Pancreas (tissue), 10 donors: ENCODE measurements at places on chromosomes 1 and 21. TPM values are rescaled to one million over a fixed set of nuclear protein-coding genes. Genes with fewer than 3 reads are reported as not detected.
A peak's percentile ranks its signal among the peaks of the same experiment; 100 is the strongest.

HSD3B1 gene
- total RNA-seq = not detected

DMBX1 gene
- total RNA-seq = not detected

- peaks cover 23% of the 10 kb centered on the region for H3K36me3 ChIP-seq
- peak; percentile 77 for DNase-seq
- H3K27me3 ChIP-seq = no peaks in the 10 kb centered on the region
- H3K27ac ChIP-seq = no peak overlapping the region
- no peak overlapping the region for H3K4me3 ChIP-seq
Observed at GRCh38 chr1:17405898-17406759, 33.3 kb downstream of the RCC2 start.

SPRR3 gene
- not detected for total RNA-seq

DNA sequence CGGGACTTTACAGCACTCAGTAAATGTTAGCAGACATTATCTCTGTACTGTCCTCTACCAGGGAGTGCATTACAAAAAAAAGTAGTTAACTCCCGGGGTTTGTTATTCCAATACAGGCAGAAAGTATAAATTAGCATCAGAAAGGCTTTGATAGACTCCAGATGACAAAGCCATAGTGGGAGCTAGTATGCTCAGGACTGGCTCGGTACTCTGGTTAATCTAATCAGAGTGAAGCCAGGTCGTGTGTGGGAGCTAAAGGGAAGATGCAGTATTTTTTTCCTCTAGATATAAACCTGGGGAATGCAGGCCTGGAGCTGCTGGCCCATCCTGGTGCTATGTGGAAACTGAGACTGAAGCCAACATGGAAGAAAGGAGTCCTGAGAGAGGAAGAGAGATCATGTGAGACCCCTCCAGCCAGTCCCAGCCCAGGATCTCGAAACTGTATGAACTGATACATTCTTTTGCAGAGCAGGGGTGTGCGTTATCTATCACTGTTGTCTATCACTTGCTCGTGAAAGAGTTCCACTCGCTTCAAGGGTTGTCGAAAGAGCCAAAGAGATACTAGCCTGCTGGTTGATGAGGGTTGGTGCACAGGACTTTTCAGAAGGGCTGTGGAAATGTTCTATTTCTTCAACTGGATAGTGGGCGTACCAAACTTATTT, 125.8 kb downstream of the PLPP3 start:
- H3K27me3 ChIP-seq = no peaks in the 10 kb centered on the region
- H3K36me3 ChIP-seq = no peaks in the 10 kb centered on the region
- no peaks in the 10 kb centered on the region for H3K4me1 ChIP-seq
- DNase-seq = no peak
- no peak overlapping the region for H3K4me3 ChIP-seq
- no peak overlapping the region for H3K27ac ChIP-seq

RHCE gene
- 0.69 TPM for total RNA-seq

S100A5 gene
- total RNA-seq = not detected

DNA sequence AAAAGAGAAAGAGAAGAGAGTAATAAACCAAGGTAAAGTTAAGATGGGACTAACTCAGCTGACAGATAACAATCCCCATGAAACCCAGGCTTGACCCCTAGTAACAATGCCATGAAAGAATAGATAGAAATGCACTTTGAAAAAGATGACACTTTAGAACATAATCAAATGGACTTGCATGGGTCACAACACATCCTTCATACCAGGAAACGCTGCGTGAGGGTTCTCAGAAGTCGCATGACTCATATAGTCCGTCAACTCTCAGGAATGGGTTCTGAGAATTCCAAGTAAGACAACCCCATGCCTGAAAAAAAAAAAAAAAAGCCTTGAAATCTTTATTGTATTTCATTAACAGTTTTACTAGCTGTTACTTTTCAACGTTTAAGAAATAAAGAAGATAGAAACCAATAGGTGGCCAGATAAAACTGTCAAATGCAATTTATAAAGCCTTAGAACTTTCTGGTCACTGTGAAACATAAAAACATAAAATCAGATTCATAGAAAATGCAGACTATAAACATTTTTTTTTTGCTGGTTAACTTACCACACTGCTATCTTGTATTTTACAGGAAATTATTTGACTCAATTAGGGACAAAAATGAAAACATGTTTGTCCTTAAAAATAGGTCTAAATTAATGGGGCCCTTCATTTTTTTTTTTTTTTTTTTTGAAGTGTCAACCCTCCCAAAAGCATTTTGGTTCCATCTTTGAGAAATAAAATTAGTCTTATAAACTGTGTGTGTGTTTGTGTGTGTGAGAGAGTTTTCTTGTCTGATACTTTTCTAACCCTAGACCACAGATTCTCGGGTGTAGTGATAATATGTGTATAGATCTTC, 202.1 kb downstream of the NCAM2 start:
- DNase-seq = no peak
- no peak overlapping the region for H3K4me3 ChIP-seq
- H3K36me3 ChIP-seq = no peaks in the 10 kb centered on the region
- no peaks in the 10 kb centered on the region for H3K27me3 ChIP-seq
- H3K4me1 ChIP-seq = no peaks in the 10 kb centered on the region

GRCh38 chr1:231866392-231867331, 240.1 kb downstream of the DISC1 start:
- DNase-seq = no peak
- H3K27me3 ChIP-seq = no peaks in the 10 kb centered on the region
- H3K4me3 ChIP-seq = no peak overlapping the region
- no peak overlapping the region for H3K27ac ChIP-seq
- H3K36me3 ChIP-seq = no peaks in the 10 kb centered on the region
- H3K4me1 ChIP-seq = no peaks in the 10 kb centered on the region

- peak overlapping the region; percentile 0 for H3K4me3 ChIP-seq
- H3K36me3 ChIP-seq = no peaks in the 10 kb centered on the region
- DNase-seq = peak; percentile 48
- H3K27me3 ChIP-seq = no peaks in the 10 kb centered on the region
- peaks cover 33% of the 10 kb centered on the region for H3K4me1 ChIP-seq
- peak overlapping the region; percentile 65 for H3K27ac ChIP-seq
Observed at GRCh38 chr1:41486371-41487125, 2.1 kb upstream of the EDN2 start.

PTGFRN gene
- total RNA-seq = 22.2 TPM

RGS16 gene
- 2.4 TPM for total RNA-seq

DNA sequence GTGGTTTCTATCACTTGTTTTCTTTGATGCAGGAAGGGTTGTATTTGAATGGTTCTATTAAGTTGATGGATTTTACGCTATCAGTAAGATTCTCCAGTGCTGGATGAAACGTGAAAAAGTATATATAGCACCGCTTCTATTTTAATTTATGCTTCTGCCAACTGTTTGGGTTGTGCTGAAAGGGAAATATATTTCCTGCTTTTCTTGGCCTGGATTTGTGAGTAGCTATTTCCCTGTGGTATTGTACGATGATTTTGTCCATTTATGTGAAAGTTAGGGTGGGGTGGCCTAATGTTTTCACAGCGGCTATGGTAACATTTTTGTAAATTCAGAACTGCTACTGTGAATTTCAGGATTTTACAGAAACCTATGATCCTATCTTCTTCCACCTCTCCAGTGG, 322 bp downstream of the C1orf162 start:
- H3K36me3 ChIP-seq = no peaks in the 10 kb centered on the region
- peak overlapping the region; percentile 8 for H3K27ac ChIP-seq
- H3K4me3 ChIP-seq = peak overlapping the region; percentile 1
- no peaks in the 10 kb centered on the region for H3K4me1 ChIP-seq

DNA sequence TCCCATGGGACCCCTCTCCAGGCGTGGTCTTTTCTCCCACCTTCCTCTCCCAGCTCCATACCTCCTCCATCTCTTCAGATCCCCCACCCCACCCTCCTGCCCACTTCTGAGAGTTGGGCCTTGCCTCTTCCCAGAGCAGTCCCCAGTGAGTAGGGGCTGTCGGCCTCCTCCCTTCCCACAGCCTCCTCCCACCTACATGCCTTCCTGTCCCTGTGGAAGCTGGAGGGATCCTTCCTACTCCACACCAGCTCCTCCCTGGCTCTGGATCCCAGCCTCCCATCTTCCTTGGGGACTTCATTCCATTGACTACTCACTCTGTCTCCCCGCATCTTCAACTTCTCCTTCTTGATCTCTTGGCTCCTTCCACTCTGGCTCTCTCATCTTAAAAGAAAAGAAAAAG, 24.9 kb downstream of the KCNQ4 start:
- H3K27ac ChIP-seq = no peak overlapping the region
- H3K4me3 ChIP-seq = no peak overlapping the region
- DNase-seq = no peak
- H3K36me3 ChIP-seq = no peaks in the 10 kb centered on the region
- no peaks in the 10 kb centered on the region for H3K4me1 ChIP-seq

- no peak overlapping the region for H3K4me3 ChIP-seq
- no peaks in the 10 kb centered on the region for H3K4me1 ChIP-seq
- DNase-seq = no peak
- H3K27ac ChIP-seq = no peak overlapping the region
- no peaks in the 10 kb centered on the region for H3K27me3 ChIP-seq
Observed at GRCh38 chr21:17269760-17270159, 243.1 kb upstream of the CXADR start.

LIN28A gene
- total RNA-seq = not detected

PRR9 gene
- total RNA-seq = not detected

- no peaks in the 10 kb centered on the region for H3K36me3 ChIP-seq
- no peaks in the 10 kb centered on the region for H3K27me3 ChIP-seq
- no peak for DNase-seq
- H3K27ac ChIP-seq = no peak overlapping the region
- H3K4me1 ChIP-seq = no peaks in the 10 kb centered on the region
Observed at GRCh38 chr1:62467092-62467491, 30.2 kb downstream of the USP1 start.

GRCh38 chr1:163063610-163064009, 5.6 kb upstream of the RGS4 start:
- no peaks in the 10 kb centered on the region for H3K36me3 ChIP-seq
- no peak overlapping the region for H3K4me3 ChIP-seq
- no peak overlapping the region for H3K27ac ChIP-seq
- no peaks in the 10 kb centered on the region for H3K27me3 ChIP-seq
- DNase-seq = no peak

GRCh38 chr1:1431845-1432273, 3.6 kb upstream of the VWA1 start:
- no peaks in the 10 kb centered on the region for H3K27me3 ChIP-seq
- peak; percentile 71 for DNase-seq
- H3K4me1 ChIP-seq = peaks cover 18% of the 10 kb centered on the region
- peak overlapping the region; percentile 81 for H3K27ac ChIP-seq
- H3K4me3 ChIP-seq = no peak overlapping the region

ERICH3 gene
- total RNA-seq = under 0.01 TPM

- no peak overlapping the region for H3K27ac ChIP-seq
- DNase-seq = no peak
- no peaks in the 10 kb centered on the region for H3K36me3 ChIP-seq
- H3K27me3 ChIP-seq = no peaks in the 10 kb centered on the region
- no peaks in the 10 kb centered on the region for H3K4me1 ChIP-seq
Observed at GRCh38 chr21:35007348-35007747, 41.8 kb downstream of the RUNX1 start.

GRCh38 chr1:108142258-108142657, 57.9 kb downstream of the SLC25A24 start:
- H3K27ac ChIP-seq = no peak overlapping the region
- H3K27me3 ChIP-seq = no peaks in the 10 kb centered on the region
- peaks cover 14% of the 10 kb centered on the region for H3K36me3 ChIP-seq
- DNase-seq = no peak
- no peaks in the 10 kb centered on the region for H3K4me1 ChIP-seq

DNA sequence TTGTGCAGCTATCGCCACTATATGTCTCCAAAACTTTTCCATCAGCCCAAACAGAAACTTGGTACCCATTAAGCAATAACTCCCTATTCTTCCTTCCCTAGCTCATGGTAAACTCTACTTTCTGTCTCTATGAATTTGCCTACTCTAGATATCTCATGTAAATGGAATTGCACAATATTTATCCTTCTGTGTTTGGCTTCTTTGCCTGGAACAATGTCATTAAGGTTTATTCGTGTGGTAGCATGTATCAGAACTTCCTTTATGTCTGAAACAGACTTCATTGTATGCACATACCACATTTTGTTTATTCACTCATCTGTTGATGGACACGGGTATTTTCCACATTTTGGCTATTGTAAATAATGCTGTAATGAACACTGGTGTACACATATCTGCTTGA, 40.7 kb upstream of the CD34 start:
- no peak for DNase-seq
- no peak overlapping the region for H3K27ac ChIP-seq
- H3K4me1 ChIP-seq = no peaks in the 10 kb centered on the region
- H3K36me3 ChIP-seq = no peaks in the 10 kb centered on the region
- no peaks in the 10 kb centered on the region for H3K27me3 ChIP-seq

DNA sequence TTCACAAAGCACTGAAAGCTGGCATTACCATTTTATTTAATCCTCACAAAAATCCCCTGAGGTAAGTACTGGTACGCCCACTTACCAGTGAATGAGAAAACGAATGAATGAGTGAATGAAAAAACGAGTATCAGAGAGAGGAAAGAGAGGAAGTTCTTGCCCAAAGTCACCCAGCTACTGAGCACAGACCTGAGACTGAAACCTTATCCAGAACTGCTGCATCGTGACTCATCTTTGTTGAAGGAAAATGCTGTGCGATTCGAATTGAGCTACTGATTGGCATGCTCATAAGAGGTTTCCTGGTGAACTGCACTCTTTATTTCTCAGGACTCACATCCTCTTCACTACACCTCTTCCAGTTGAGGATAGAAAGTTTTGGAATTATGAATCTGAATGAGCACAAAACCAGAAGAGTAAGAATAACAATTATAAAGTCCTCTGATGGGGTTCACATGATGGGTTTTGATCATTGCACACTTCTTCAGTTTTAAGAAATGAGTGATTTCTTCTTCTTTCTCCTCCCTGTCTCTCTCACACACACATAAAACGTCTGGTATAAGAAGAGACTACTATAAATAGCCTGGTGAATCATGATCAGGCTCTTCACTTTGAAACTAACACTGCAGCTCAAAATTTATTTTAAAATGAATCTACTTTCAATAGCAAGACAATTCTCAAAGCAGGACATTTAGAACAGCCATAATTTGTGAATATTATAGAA, 32.1 kb downstream of the IL12RB2 start:
- H3K4me3 ChIP-seq = no peak overlapping the region
- H3K4me1 ChIP-seq = no peaks in the 10 kb centered on the region

AGMAT gene
- 0.43 TPM for total RNA-seq

GRCh38 chr1:244246334-244246733, 195.3 kb downstream of the ZBTB18 start:
- H3K4me3 ChIP-seq = no peak overlapping the region
- no peaks in the 10 kb centered on the region for H3K36me3 ChIP-seq
- H3K4me1 ChIP-seq = no peaks in the 10 kb centered on the region
- no peaks in the 10 kb centered on the region for H3K27me3 ChIP-seq

SPRR2G gene
- total RNA-seq = not detected

OLFML2B gene
- 0.55 TPM for total RNA-seq

- H3K4me3 ChIP-seq = no peak overlapping the region
- no peak for DNase-seq
- H3K4me1 ChIP-seq = no peaks in the 10 kb centered on the region
- no peaks in the 10 kb centered on the region for H3K27me3 ChIP-seq
- no peak overlapping the region for H3K27ac ChIP-seq
Observed at GRCh38 chr1:228941666-228942065, 206.4 kb downstream of the RHOU start.
